ENCODE measurements at places on chromosomes 3 and 15.

GRCh38 chr3:78781351-78781750 is 986.4 kb downstream of the ROBO1 start:
- no peak for DNase-seq

GRCh38 chr3:171123915-171124314 is 97.4 kb upstream of the SLC2A2 start:
- DNase-seq = no peak

DNA sequence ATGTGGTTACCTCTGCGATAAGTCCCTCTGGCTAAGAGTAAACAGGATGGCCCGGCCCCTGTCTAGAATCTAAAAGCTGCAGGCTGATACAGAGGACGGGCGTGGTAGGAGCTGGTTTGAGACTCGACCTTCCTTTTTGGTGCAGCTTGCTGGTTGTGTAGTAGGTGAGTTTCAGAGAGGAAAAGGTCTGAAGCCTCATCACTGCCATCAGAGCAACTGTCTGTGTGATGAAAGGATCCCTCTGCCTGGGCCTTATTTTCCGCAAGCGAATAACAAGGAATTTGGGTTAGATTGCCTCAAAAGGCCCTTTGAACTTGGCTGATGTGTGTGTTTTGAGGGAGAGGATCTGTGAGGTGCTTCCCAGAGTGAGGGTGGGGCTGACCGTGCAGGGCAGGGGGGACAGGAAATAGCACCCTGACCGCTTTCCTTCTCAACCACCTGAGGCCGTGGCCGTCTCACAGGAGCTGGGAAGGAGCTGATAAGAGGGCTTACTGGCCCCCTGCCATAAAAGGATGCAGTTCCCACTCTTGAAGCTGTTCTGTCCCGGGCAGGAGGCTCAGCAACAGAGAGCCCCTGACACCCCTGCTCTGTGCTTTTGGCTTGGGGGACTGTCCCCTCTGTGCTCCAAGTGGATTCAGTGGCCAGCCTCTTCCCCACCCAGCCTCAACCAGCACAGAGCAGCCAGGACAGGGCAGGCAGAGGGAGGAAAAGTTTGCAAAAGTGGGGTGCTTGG is 45.6 kb upstream of the TFRC start:
- DNase-seq = no peak

GRCh38 chr3:35383216-35383615 is 256.1 kb upstream of the ARPP21 start:
- no peak for DNase-seq

GRCh38 chr3:36991147-36991546 is 1.8 kb downstream of the EPM2AIP1 start:
- DNase-seq = no peak

GRCh38 chr3:44343421-44343820 is 4.9 kb downstream of the TCAIM start:
- no peak for DNase-seq

- no peak for DNase-seq
These were observed 422 bp upstream of the SETMAR start for GRCh38 chr3:4302747-4303146.

Data from brain pericyte (primary cell).